ENCODE measurements at places on chromosomes 5 and 9.

DNA sequence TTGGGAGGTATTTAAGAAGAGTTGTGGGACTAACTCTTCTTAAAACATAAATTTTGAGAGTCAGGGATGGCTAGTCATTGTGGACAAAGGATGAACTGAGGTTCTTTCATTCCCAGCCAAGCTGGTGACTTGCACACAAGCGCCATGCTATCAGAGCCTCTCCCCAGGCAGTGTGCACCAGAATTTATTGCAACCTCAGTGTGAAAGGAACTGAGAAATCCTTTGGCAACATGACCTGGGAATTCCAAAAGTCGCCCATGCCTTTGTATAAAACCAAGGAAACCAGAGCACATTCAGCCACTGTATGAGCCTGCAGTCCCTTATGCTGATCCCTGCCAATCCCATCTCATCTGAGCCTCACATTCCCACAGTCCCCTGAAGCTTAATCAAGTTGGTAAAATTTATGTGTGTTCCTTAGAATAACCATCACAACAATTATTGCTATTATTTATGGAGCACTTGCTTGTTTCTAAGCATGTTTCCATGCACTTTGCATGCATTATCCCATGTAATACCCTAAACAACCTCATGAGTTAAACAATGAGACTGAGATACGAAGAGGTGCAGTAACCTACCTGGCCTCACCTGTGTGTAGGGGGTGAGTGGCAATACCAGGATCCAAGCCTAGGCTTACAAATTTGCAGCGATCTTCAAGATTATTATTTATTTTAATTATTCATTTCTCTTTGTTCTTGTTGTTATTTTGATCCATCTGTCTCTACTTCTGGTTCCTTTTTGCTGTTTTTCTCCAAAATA lies 116.4 kb downstream of the NTRK2 start:
- DNase-seq: no peak

- peak; percentile 52 for DNase-seq
These were observed 89.7 kb upstream of the CCNG1 start for GRCh38 chr5:163347671-163348070.

DNA sequence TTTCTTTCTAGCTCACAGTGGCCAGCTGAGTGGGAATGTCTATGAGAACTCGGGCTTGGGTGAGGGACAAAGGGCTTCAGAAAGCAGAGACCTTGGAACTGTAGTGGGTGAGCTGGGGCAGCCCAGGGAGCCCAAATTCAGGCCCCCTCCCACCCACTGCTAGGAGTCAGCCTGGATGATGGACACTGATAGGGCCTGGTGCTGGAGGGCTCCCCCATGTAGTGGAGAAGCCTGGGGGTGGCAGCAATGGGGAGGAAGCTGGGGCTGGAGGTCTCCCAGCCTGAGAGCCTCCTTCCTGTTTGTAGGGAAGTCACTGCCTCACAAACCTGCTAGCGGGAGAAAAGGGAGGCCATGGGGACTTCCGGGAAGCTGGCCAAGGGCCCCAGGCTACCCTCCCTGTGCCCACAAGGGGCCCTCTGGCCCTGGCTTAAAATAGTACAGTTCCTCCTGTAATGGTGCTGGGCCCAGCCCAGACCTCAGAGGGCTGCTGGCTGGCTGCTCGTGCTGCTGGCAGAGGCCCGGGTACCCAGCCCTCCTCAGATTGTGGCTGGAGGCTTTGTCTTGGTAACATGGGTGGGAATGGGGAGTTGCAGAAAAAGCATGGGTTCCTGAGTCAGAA lies 6.3 kb upstream of the NR5A1 start:
- DNase-seq: no peak

GRCh38 chr5:178429156-178429468 lies 161.1 kb downstream of the COL23A1 start:
- no peak for DNase-seq

DNA sequence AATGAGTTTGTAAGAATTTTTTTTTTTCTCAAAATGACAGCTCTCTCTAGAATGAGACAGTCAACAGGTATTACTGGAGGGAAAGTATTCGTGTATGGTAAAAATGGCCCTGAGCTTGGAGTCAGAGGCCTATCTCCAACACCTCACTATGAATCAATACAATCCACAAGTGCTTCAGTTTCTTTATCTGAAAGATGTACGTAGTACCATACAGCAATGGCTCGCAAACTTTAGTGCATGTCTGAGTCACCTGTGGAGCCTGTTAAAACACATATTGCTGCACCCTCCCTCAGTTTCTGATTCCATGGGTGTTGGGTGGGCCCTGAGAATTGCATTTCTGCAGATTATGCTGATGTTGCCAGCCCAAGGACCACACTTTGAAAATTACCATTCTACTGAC lies 44.6 kb downstream of the DMRT2 start:
- DNase-seq: no peak

DNA sequence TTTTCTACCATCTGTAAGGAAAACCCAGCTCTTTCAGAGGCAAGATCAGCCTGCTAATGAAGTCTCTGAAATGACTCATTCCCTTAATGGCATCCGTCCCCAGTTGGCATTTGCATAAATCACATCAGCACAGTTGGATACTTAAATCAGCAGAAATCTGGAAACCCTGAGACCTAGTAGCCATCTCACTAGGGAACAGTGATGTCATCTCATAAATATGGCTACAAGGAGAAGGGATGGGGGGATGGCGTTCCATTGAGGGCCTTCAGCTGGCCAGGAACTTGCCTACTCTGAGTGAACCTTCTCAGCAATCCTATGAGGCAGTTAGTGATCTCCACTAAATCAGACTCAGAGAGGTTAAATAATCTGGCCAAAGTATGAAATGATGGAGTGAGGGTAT lies 81.8 kb downstream of the CMYA5 start:
- no peak for DNase-seq

DNA sequence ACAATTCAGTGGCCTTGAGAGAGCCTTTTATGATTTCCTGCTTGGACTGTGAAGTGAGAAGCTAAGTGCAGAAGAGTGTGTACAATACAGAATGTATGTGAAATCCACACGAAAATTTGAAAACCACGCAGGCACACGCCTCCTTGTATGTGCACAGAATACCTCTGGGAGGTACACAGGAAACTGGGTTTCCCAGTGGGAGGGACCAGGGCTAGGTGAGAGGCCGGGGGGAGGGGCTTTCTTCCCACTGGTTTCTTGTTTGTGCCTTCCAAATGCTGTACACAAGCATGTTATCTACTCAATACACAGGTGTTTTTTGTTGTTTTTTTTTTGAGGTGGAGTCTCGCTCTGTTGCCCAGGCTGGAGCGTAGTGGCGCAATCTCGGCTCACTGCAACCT lies 16.1 kb downstream of the C9orf50 start:
- DNase-seq: no peak

- no peak for DNase-seq
These were observed 158.8 kb downstream of the CRB2 start for GRCh38 chr9:123514766-123515165.

- DNase-seq: no peak
These were observed 20.9 kb upstream of the PLIN2 start for GRCh38 chr9:19148187-19148586.

- no peak for DNase-seq
These were observed 38.6 kb downstream of the AMBP start for GRCh38 chr9:114039484-114039883.

GRCh38 chr9:128249908-128250838 lies 25.6 kb downstream of the GOLGA2 start:
- peak; percentile 100 for DNase-seq

GRCh38 chr5:109900911-109901627 lies 211.3 kb downstream of the MAN2A1 start:
- no peak for DNase-seq

DNA sequence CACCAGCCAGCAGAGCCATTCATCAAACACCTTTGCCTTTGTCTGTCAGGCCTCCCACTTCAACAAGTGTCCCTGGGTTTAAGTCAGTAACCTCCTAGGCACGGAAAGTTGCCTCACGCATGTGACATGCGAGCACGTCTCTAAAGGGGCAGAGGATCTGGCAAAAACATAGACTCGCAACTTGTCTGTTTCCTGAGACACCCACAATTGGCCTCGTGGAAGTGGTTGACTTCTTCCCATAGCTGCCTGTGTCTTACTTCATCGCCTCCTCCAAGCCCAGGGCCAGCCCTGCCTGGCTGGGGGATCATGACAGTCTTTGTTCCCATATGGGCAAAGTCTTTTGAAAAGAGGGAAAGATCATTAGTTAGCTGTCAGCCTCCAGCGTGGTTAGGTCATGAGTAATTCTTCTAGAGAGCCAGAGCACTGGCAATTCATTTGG lies 35.5 kb upstream of the GLRX start:
- DNase-seq: peak; percentile 36

DNA sequence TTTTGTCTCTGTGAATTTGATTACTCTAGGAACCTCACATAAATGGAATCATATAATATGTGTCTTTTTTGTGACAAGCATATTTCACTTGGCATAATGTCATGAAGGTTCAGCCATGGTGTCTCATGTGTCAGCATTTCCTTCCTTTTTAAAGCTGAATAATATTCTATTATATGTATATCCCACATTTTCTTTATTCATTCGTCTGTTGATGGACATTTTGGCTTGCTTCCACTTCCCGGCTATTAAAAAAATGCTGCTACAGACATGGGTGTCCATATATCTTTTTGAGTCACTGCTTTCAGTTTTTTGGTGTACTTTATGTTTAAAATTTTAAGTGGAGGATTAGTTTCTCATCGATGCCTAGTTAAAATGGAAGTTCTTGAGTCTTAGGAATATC lies 59.8 kb upstream of the C5orf63 start:
- no peak for DNase-seq

- peak; percentile 42 for DNase-seq
These were observed 594 bp downstream of the ANKRD18A start for GRCh38 chr9:38619556-38620447.

- DNase-seq: no peak
These were observed 179.3 kb downstream of the CTNND2 start for GRCh38 chr5:11724940-11725339.

DNA sequence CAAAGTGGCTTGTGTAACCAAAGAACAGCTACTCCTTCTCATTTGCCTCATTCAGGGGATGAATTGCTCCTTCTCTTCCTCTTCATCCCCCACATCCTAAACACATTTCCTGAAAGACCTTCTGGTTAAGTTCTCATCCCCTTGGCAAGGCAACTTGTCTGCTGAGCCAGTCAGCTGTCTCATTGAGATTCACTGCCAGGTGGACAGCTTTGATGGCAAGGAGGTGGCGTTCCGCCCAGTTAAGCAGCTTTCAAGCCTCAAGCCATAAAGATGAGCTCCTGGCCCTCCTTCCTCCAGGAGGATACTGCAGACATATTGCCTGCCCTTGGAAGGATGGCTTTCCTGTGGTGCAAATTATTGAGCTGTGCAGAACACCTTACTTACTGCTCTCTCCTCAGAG lies 448.6 kb upstream of the MPDZ start:
- DNase-seq: no peak

DNA sequence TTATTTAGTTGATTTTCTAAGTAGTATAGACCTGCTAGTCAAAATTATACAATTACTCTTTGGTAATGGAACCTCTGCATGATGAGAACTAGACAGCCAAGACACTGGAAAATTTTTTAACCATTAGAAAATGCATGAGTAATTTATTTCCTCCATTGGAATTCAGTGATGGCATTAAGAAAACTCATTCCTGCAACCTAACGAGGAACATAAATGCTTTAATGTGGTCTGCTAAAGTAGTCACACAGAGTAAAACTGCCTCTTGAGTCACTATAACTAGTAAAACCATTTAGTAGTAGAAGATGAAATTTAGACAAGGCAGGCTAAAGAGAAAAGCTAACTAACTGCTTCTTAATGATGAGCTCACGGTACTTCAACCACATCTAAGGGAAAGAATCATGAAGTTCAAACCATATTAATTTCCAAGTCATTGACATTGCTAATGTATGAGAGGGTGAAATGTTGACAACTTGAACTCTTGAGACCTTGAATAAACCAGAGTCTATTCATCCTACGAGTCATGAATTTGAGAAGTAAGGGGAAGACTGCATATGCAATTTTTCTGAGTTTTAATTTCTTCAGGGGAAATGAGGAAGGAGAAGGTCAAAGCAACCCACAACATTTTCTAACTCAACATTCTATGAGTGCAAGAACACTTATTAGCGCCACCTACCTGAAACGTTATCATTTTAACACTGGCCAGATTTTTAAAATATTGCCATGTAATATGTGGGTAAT lies 74.4 kb downstream of the GLIS3 start:
- no peak for DNase-seq

- DNase-seq: no peak
These were observed at the start of gene GAPT for GRCh38 chr5:58491216-58491892. GAPT (plus strand) TSS chr5:58491435; CDS start chr5:58494537, 3,102 bp downstream.

DNA sequence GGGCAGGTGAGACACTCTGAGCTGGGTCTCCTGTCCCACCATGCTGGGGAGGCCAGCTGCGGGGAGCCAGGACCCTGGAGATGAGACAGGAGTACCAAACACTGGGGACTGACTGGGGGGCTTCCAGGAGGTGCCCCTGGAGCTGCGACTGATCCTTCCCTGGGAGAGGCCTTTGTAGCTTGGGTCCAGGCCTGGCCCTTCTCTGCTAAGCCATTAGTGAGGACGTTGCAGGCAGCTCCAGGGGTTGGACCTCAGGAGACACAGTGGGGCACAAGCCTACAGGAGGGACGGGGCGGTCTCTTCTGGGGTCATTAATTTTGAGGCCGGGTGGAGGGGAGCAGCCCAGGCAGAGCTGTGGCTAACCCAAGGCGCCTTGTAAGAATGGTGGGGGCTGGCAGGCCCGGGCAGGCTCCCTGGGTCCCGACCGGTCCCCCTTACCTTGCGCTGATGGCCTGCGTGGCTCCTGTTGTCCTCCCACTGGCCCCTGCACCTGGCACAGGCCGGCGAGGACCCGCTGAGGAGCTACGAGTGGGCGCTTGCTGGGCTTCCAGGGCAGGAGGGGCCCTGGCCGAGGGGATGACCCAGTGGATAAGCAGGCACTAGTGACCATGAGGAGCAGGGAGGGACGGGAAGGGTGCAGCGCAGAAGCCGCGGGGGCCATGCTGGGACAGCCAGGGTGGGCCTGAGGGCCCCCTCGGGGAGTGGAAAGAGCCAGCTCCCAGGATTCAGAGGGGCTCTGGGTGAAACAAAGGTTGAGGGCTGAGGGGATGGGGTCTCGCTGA lies 5.1 kb downstream of the MRPS2 start:
- DNase-seq: no peak

DNA sequence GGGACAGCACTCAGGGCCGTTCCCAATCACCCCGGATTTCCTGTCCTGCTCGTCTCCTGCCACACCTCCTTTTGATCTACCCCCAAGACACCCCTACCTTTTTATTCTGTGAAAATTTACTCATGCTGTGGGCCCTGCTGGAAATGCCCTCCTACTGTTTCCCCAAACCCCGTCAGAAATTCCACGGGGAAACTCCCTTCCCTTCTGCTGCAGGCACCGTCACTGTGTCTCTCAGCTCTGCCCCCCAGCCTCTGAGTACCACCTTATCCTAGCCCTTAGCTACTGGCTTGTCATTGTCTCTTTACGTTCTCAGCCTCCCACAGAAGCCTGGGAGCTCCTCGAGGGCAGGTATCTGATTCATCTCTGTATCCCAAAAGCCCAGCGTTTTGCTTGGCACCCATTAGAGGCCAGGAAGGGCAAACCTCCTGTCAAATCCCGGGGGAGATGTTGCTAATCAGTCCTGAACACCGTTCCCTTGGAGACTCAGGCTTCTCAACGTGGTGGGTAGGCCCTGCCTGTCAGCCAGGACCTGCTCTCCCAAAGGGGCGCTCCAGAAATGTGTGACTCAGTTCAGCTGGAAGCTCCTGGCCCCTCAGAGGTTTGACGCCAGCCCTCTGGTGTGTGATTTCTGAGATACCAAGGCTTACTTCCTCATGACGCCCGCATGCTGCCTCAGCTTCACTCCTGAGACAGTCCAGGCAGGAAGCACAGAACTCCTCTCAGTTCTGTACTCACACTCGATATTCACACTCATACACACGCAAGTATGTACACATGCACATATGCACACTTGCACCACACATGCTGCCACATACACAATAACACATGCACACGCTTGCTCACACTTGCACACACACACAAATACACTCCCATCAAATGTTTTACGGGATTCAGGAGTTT lies 50.7 kb upstream of the GRHPR start:
- peak; percentile 24 for DNase-seq
